T-helper 22 cell (primary cell): ENCODE measurements at places on chromosomes 2 and 18.

- DNase-seq = no peak
Measured at GRCh38 chr2:233468047-233468740, 98.4 kb downstream of the USP40 start.

DNA sequence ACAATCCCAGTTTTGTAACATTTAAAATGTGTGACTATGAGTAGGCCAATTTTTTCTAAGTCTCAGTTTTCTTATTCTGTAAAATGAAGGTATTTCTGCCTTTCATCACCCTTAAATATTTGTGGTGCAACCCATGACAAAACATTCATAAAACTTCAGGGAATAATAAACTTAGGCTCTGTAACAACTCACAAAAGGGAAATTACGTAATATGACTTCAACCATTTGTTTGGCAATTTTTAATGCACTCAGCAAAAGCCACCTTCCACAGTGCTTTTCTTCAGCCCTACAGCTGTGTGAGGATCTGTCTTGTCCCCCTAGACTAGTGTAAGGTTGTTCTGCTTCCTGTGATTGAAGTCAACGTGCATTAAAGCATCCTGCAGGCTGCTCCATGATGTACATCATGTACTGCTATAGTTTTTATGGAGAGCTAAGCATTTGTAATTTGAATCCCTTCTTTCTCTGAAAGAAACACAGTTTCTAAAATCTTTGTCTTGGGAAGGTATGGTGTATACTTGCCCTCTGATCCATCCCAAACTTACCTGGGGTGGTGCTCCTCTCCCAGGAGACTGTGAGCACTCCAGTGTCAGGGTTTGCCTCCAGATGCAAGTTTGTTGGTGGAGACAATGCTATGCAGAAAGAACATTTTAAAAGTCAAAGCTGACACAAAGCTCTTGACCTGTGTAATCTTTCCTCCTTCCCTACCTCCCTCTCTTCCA, 39.1 kb downstream of the FN1 start:
- DNase-seq = no peak

DNA sequence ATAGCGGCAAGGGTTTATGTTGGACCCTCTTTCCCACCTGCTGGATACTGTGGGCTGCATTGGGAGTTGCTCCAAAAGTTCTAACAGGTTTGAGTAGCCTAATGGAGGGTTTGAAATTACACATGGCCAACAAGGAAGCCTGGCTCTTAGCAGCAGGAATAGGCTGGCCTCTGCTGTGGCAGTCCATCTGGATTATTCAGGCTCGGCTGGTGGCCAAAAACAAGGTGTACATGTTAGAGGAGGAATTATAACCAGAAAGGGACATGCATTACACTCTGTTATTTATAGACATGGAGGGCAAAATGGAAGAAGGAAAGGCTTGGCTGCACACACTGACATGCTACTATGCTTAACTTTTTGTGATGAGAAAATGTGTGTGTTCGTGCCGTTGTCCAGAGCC, 61.1 kb upstream of the NRXN1 start:
- no peak for DNase-seq

DNA sequence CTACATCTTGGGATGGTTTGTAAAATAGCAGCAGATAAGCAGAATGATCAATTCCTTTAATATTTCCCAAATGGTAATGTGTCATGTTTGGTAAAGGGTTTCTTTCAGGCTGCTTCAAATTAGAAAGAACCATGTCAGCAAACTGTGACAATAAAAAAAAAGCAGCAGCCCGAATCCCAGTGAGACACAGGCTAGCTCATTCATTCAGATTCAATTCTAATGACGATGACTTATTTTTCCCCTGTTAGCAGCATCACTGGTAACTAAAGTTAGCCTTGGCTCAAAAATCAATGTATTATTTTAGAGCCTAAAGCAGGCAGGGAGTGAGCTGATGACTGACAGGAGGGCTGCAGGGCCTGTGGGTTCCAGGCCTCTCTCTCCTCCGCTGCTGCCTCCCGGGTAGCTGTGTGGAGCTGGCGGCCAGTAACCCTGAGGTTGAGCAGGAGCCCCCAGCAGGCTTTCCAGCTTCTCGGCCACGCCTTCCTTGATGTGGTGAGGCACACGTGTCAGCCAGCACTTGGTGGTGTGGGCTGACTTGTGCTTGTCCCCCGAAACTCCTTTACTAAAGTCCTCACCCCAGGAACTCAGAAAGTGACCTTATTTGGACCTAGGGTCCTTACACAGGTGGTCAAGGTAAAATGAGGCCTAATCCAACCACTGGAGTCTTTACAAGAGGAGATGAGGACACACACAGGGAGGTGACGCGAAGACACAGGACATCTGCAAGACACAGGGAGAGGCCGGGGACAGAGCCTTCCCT, 120.5 kb upstream of the HS6ST1 start:
- DNase-seq = no peak
